Articular chondrocyte of knee joint (primary cell): ENCODE measurements at places on chromosomes 6 and 20. TPM values are rescaled to one million over a fixed set of nuclear protein-coding genes. Genes with fewer than 3 reads are reported as not detected.

ZC3H12D gene
- 0.65 and 1.3 TPM in 2 replicates for total RNA-seq

VIP gene
- not detected in 2 replicates for total RNA-seq

C6orf118 gene
- total RNA-seq, result not detected in 2 replicates

HCRTR2 gene
- not detected in 2 replicates for total RNA-seq

COL9A3 gene
- total RNA-seq, result 0.86 and 1.0 TPM in 2 replicates

HRH3 gene
- total RNA-seq, result not detected in 2 replicates

BPIFA1 gene
- total RNA-seq, result not detected in 2 replicates

GRM1 gene
- total RNA-seq, result 0.22 and 0.26 TPM in 2 replicates

IYD gene
- total RNA-seq, result under 0.01 TPM in 2 replicates

DPPA5 gene
- total RNA-seq, result not detected in 2 replicates

TMEM244 gene
- total RNA-seq, result not detected in 2 replicates

ATRN gene
- total RNA-seq, result 41.6 and 43.5 TPM in 2 replicates

MAPK14 gene
- 85.5 and 95.6 TPM in 2 replicates for total RNA-seq

BANF2 gene
- not detected in 2 replicates for total RNA-seq

CTCFL gene
- not detected in 2 replicates for total RNA-seq

FAXC gene
- 0.65 and 1.1 TPM in 2 replicates for total RNA-seq

ZSCAN23 gene
- 2.5 and 5.9 TPM in 2 replicates for total RNA-seq

FBXO5 gene
- 11.0 and 17.7 TPM in 2 replicates for total RNA-seq

TMEM200A gene
- 27.4 and 54.5 TPM in 2 replicates for total RNA-seq

SLC24A3 gene
- total RNA-seq, result 0.26 and 2.3 TPM in 2 replicates

SLX4IP gene
- 6.4 and 9.2 TPM in 2 replicates for total RNA-seq

SYCP2 gene
- total RNA-seq, result 2.6 and 2.7 TPM in 2 replicates

IL17A gene
- total RNA-seq, result not detected in 2 replicates
